ENCODE measurements at places on chromosomes 4 and X. TPM values are rescaled to one million over a fixed set of nuclear protein-coding genes. Genes with fewer than 3 reads are reported as not detected.
A peak's percentile ranks its signal among the peaks of the same experiment; 100 is the strongest.

Gene PRKG2
- 2.0 TPM for total RNA-seq

Gene EREG
- total RNA-seq = not detected

Gene SLC26A1
- not detected for total RNA-seq

Gene CITED1
- total RNA-seq = 1.0 TPM

Gene SLIT2
- total RNA-seq = 1.9 TPM

Gene CYBB
- total RNA-seq = 0.20 TPM

Gene TRIM75
- total RNA-seq = not detected

GRCh38 chrX:111355523-111356115, 56.4 kb downstream of the DCX start:
- DNase-seq = no peak

DNA sequence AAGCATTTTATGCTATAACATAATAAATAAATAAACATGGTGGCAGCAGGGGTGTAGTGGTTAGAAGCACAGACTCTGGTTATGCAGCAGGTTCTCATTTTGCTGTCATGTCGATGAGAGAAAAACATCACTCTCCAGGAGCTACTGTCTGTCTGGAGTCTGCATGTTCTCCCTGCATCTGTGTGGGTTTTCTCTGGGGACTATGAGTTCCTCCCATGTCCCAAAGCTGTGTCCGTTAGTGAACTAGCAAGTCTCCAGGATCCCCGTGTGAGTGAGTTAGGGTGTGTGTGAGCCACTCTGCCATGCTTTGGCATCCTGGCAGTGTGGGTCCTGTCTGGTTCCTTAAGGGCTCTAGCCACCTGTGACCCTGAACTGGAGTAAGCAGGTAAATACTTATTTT, 585.6 kb upstream of the AGA start:
- DNase-seq = no peak

DNA sequence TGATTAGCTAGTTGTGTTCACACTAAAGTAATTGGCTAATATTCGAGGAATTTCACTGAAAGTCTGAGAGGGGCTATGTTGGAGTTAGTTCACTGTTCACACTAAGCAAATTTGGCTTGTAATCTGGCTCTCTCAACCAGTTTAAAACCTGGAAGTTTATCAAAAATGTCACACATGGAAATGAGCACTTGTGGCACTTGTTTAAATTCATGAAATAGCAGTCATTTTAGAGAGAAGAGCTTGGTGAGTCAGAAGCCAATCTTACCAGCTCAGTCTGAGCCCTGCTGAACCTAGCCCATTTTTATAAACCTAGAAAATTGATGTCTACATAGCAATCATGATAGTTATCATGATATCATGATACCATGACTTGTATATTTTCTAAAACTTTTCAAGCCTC, 90.7 kb upstream of the JADE1 start:
- no peak for DNase-seq

DNA sequence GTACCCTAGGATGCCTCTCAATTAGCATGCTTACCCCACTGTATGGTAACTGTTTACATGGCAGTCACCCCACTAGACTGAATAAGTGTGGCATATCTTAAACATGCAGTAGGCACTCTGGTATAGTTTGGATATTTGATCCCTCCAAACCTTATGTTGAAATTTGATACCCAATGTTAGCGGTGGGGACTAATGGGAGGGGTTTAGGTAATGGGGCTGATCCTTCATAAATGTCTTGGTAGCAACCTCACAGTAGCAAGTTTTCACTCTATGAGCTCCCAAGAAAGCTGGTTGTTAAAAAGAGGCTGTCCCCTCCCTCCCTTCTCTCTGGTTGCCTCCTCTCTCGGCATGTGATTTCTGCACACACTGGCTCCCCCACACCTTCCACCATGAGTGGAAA, 10.1 kb downstream of the TMEM150C start:
- DNase-seq = no peak

DNA sequence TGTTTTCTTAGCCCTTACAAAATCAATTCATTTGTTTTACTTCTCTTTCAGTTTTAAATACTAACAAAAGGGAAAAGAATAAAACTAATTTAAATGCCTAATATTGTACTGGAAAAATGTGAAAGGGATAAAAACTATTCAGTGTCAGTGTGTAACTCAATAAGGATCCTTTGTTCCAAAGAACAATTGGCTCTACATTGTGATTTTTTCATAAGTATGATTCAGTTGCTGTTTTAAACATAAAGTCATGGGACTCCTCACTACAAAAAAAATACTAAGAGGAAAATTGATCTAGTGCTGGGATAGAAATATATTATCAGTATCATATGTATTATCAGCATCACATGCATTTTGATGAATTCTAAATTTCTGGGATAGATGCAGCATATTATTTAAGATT, 199.4 kb upstream of the TRAM1L1 start:
- no peak for DNase-seq

DNA sequence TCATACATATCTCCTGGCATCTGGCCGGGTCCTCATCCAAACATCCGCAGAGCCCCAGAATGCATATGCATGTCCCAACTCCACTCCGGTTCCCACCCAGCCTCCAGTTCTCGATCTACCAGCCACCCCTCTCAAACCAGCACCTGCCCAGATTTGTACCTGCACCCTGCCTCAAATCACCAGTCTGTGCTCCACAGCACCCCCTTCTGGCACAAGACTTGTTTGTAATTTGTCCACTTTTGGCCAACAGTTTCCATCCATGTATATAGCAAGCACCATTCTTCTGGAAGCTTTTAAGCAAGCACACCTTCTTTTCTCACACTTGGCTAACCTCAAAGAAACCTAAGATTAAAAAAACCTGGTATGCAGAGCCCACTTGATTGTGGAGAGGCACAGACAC, 644.1 kb downstream of the MID1IP1 start:
- no peak for DNase-seq

- no peak for DNase-seq
Observed at GRCh38 chr4:76736414-76736813, 161.5 kb downstream of the SOWAHB start.

DNA sequence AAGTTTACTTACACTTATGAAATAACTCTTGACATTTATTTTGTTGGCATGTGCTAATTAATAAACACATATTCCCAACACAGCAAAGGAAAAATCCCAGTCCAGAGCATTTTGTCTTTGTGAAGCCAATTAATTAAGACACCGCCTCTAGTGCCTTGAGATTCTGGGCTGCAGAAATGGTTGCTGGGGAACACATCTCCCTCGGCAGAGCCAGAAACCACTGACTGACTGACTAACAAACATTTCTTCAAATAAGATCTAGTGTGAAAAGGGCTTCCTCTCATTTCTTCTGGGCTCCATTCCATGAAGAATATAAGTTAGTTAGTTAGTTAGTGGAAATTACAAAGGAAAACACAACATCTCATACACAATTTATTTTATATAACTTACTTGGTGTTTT, 28.4 kb upstream of the NAP1L5 start:
- DNase-seq = peak; percentile 28

- peak; percentile 6 for DNase-seq
Observed at GRCh38 chr4:18689308-18690115, 668.0 kb upstream of the LCORL start.

DNA sequence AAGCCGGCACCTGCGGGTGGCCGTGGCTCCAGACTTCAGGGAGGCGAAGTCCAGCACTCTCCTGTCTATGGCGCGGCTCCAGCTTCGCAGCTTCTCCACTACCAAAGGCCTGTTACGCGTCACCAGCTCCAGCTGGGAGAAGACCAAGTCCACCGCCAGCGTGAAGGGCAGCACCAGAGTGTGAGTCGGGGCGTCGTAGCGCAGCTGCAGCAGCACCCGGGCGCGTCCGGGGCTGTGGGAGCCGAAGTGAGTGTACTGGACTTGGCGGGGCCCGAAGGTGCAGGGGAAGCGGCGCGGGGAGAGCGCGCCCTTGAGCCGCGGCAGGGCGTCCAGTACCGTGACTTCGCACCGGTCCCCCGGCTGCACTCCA, 444 bp downstream of the FREM3 start:
- DNase-seq = peak; percentile 5

DNA sequence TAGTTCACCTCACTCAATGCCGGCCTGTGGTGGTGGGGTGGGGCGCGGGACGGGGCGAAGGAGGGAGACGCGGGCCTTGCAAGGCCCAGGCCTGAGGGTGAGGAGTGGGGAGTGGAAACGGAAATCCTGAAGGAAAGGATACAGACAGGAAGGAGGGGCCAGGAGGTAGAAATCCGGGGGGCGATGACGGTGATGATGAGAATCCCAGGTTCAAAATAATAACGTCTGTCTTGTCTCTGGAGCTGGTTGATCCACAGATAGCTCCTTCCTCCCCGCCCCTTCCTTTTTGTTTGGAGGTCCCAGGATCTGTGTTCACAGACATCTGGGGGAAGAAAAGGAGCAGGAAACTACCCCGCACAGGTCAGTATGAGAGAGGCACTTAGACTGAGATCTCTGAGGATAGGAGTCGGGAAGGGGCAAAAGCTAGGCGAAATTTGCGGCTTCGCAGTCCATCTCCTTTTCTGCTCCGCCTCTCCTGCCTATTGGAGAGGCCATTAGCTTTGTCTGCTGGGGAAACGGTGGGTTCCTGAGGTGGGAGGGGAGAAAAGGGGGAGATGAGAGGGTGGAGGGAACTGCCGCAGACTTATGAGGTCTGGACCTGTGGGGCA, 746 bp downstream of the TCEAL7 start:
- DNase-seq = no peak

GRCh38 chrX:74343343-74344279, 39.6 kb downstream of the ZCCHC13 start:
- DNase-seq = peak; percentile 82

GRCh38 chr4:102572452-102572851, 71.3 kb downstream of the NFKB1 start:
- DNase-seq = no peak

DNA sequence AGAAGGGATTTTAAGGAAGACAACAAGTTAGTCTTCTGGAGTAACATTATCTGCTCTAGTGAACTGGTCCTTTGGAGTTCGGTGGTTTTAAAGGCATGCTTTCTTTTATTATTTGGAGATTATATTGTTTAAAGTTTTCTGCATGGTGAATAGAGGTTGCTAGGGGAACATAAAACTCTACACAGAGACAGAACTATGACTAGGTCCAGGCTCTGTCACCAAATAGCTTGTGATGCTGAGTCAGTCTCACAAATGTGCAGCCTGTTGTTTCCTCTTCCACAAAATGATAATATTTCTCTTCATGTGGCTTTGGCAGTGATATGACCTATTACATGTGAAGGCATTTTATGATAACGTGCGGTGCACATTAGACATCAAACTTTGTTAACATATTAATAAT, 132.6 kb downstream of the PACRGL start:
- no peak for DNase-seq

- DNase-seq = no peak
Observed at GRCh38 chr4:30912098-30912714, 192.0 kb downstream of the PCDH7 start.

DNA sequence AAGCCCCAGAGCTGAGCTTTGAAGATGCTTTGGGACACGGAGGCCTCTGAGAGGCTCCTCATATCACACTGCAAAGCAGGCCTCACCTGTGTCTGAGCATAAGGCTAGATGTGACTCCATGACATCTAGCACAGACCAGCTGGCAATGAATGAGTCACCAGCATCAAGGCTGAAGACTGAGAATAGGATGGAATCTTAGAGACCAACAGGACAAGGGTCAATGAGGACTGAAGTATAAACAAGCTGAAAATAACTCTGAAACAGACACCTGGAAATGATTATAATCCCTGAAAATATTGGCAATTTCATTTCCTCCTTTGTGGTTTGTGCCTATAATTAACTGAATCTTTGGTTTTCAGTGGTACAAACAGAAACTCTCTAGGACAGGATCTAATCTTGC, 87.1 kb upstream of the PRPS1 start:
- no peak for DNase-seq

DNA sequence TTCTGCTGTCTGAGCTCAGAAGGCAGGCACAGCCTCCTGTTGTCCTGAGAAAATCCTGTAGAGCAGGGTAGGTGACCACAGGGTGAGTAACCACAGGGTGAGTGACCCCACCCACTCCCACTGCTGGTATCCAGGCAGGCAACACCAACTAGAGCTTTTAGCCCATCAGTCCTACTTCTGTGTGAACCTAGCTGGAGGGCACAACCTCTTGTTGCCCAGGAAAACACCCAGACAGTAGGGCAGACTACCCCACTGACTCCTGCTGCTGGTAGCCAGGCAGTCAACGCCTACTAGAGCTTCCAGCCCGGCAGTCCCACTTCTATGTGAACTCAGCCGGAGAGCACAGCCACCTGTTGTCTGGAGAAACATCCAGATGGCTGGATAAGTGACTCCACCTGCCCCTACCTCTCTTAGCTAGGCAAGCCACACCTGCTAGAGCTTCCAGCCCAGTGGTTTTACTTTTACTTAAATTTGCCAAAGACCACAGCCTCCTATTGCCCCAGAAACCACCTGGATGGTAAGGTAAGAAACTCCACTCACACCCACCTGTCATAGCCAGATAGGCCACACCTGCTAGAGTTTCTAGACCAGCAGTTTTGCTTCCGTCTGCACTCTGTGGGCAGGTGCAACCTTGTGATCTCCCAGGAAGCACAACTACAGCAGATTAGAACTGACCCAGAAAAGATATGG, 371.6 kb downstream of the INPP4B start:
- peak; percentile 3 for DNase-seq

GRCh38 chr4:16505726-16506125, 279.5 kb upstream of the TAPT1 start:
- no peak for DNase-seq

All from MG63 (cell line).